ENCODE measurements at places on chromosomes 5 and 9.

DNA sequence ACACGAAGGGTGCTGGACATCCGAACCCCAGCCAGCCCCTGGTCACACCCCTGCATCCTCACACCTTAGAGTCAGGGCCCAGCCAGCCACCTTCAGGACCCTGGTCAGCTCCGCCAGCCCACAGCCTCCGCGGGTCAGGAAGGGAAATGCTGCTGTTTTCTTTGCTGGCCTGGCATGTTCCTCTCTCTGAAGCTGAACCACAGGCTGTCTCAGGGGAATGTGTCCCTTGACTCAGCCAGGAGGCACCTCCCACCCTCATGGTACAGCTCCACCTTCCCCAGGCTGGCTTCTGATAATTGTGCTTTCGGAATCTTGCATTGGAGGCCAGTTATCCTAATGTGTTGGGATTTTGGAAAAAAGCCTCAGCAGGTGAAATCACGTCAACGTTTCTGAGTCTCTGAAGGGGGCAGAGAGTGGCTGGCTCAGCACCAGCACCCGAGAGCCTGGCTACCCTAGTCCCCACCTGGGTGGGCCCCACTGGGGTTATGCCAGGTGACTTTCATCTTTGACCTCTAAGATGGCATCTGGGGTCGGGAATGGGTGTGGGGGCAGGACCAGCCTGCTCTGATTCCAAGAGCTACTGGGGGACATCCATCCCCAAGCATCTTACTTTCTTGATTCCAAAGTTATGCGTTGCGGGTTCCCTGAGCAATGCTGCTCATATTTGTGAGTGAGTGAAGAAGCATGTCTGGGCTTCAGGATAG, 9.8 kb upstream of the OLFM1 start:
- peak; percentile 16 for DNase-seq

GRCh38 chr5:72179816-72180440, 72.7 kb downstream of the MAP1B start:
- DNase-seq: no peak

DNA sequence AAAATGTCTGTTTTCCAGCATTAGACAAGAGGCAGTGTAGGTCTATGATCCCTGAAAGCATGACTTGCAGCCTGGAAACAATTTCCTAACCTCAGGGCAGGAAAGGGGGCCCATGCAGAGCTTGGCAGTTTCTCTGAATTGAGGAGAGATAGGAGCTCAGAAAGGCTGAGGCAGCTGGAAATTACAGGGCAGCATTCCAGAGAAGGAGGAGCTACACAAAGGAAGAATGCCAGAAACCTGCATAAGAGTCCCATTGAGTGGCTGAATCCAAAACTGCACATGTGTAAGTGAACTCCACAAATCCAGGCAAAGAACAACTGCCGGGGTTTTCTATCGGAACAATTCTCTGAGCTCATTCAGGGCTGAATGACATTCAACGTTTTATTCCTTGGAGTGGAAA, 346.8 kb downstream of the PIK3R1 start:
- DNase-seq: peak; percentile 94

- DNase-seq: no peak
These were observed 124.0 kb downstream of the OLFM1 start for GRCh38 chr9:135211524-135211890.

DNA sequence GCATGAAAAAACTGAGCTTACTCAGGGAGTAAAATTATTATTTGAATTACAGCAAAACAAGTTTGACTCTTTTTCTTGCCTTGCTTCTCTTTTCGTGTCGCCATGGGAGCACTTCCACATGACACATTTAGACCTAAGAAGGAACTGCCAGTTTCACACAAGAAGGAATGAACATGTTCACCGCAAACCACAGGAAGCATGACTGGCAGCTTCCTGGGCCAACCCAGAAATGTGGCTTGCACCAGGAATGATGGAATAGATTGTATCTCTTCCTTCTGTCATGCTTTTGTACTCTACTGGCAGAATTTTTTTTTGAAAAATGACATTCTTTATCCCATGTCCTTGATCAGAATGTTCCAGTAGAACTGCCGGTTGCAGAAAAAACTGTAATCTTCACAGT, 32.9 kb upstream of the MAN2A1 start:
- DNase-seq: peak; percentile 95

GRCh38 chr9:130189840-130190239, 17.6 kb downstream of the NCS1 start:
- DNase-seq: peak; percentile 20

- no peak for DNase-seq
These were observed 184.9 kb upstream of the OTULINL start for GRCh38 chr5:14396737-14397136.

DNA sequence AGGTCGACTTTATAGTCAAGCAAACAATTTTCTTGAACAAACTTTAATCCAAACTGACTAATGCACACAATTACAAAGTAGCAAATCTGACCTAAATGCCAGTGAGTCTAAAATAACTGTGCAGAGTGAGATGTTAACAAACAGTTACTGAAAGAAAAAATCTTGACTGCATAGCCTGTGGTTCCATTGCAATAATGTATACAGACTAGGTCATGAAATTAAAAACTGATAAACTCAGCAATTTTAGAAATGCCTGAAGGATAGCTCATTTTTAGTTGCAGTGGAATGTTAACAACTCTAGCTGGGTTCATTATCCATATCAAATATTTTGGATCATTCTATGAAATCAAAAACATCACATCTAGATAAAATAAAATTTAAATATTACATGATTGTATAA, 73.4 kb upstream of the CDH12 start:
- no peak for DNase-seq

DNA sequence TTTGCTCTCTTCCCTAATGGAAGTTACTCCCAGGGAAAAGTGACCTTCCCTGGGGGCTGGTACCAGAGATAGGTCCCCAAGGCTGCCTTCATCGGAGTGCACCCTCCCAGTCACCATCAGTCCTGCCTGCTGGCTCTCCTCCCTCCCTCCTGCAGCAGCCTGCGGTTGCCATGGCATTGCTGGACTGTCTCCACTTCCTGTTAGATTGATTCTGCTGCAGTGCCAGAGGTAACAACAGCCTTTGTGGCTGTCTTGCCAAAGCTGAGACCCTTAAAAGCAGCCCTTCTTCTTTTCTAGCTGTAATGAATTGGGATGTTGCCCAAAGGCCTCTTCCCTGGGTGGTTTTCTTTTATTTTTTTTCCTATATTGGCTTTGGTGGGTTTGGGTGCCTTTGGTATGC, 78.1 kb upstream of the PRLR start:
- DNase-seq: no peak

DNA sequence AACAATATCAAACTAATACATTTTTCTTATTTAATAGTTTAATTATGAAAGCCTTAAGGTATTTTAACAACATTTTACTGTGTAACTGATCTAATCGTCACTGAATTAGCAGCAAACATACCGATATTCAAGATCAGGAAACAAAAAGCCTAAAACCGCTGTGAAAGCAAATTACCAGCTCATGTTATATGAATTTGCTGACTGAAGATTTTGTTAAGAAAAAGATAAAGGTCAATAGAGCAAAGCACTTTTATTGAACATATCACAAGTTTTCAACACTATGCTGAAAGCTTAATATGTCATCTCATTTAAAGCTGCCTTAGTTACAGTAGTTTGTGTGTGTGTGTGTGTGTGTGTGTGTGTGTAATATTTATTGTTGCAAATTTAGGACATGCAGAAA, 1634.9 kb upstream of the NUDT12 start:
- no peak for DNase-seq

GRCh38 chr5:54388409-54388808, 67.1 kb upstream of the HSPB3 start:
- DNase-seq: no peak

GRCh38 chr5:169133531-169133930, 167.4 kb downstream of the SLIT3 start:
- no peak for DNase-seq

GRCh38 chr5:167112556-167112955, 1178.9 kb upstream of the WWC1 start:
- no peak for DNase-seq

DNA sequence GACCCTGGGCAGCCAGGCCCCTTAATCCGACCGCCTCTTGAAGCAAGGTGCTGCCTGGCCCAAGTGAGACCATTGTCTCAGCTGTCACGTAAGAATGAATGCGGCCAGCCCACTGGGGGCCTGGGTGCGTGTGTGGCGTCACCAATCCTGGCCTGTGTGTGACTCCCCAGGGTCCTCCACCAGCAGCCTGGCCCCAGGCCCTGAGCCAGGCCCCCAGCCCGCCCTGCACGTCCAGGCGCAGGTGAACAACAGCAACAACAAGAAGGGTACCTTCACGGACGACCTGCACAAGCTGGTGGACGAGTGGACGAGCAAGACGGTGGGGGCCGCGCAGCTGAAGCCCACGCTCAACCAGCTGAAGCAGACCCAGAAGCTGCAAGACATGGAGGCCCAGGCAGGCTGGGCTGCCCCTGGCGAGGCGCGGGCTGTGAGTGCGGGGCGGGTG, 124.2 kb downstream of the WNK2 start:
- no peak for DNase-seq

- DNase-seq: no peak
These were observed 11.0 kb downstream of the TCOF1 start for GRCh38 chr5:150368526-150368925.

GRCh38 chr5:178280631-178281030, 48.0 kb upstream of the PHYKPL start:
- DNase-seq: no peak

- peak; percentile 30 for DNase-seq
These were observed 207.3 kb downstream of the TMEM38B start for GRCh38 chr9:105901514-105902109.

DNA sequence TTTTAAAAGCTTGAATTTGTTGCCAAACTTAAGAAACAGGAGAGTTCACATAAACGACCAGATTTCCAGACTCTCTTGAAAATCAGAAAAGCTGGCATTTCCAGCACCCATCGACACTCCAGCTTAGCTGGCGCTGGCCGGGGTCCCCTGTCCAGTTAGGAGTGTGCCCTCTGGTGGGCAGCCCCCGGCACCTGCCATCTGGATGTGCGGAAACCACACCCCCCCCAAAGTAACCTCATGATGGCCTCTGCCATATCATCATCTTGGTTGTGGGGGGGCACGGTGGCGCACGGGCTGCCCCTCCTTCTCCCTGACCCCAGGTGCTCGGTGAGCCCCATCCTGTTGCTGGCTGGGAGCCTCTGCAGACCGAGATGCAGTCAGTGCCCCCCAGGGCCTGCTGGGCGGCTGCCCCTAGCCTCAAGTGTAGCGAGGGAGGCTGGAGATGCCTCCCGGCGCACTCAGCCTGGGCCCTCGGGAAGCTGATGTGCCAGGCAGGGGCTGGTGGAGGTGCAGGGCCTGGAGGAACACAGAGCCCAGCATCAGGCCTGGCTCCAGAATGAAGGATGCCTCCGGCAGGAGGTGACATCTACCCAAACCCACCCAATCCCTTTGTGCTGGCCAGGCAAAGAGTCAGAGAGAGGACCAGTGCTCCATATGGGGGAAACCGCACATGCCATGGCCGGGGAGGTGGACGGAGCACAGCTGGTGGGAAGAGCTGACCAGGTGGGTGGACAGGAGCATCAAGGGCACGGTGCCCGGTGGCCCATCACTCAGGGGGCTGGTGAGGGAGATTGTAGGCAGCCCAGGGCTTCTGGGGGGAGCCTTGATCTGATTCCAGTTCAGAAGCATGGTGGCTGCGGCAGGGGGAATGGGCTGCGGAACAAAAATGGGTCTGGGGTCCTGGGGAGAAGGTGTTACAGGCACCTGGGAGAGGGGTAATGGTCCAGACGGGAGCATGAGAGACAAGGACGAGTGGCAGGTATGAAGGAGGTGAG, 70.6 kb downstream of the ADAMTS2 start:
- no peak for DNase-seq

- DNase-seq: peak; percentile 30
These were observed 7.9 kb upstream of the FIBCD1 start for GRCh38 chr9:130946766-130947617.

- no peak for DNase-seq
These were observed 20.8 kb downstream of the STKLD1 start for GRCh38 chr9:133396952-133397351.

DNA sequence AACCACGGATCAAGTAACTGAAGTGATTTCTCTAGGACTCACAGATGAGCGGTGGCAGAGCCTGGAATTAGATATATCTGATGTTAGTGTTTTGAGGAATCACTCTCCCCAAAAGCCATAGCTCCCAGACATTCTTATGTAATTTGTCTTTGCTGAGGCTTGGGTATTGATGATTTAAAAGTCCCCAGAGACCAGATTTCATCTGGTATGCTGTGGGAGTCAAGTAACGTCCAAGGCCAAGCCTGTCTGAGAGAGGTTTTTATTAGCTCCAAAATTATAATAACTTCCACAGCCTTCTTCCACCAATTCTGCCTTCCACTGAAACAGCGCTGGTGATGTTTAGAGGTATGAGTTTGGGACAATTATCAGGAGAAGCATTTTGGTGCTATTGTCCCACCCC, 21.3 kb upstream of the KCNIP1 start:
- DNase-seq: no peak

DNA sequence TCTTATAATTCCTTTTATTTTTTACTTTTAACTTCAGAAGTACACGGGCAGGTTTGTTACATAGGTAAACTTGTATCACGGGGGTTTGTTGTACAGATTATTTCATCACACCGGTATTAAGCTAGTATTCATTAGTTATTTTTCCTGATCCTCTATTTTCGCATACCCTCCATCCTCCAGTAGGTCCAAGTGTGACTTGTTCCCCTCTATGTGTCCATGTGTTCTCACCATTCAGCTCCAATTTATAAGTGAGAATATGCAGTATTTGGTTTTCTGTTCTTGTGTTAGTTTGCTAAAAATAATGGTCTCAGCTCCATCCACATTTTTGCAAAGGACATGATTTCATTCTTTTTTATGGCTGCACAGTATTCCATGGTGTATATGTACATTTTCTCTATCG, 43.1 kb upstream of the IFNE start:
- DNase-seq: no peak

GRCh38 chr9:25207402-25208195, 470.6 kb downstream of the TUSC1 start:
- DNase-seq: no peak

GRCh38 chr9:75964427-75964826, 74.0 kb downstream of the PCSK5 start:
- no peak for DNase-seq

GRCh38 chr5:135222771-135223170, 176.3 kb downstream of the MACROH2A1 start:
- DNase-seq: no peak

- no peak for DNase-seq
These were observed 67.6 kb downstream of the MTX3 start for GRCh38 chr5:79923431-79923830.

GRCh38 chr9:125325826-125326225, 64.2 kb downstream of the GAPVD1 start:
- no peak for DNase-seq

DNA sequence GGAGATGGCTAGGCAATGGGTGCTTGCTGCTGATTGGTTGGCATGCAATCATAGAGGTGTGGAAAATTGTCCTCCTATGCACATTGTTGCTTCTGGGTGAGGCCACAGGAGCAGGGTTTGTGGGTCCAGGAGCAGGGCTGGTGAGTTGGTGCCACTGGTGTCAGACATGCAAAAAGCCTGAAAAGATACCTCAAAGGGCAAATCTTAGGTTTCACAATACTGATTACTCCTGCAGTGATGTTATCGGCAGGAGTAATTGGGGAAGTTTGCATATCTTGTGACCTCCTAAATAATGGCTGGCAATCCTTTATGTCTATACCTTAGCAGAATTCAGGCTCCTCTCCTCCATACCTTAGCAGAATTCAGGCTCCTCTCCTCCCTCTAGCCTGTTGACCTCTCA, 25.2 kb downstream of the SLC25A48 start:
- no peak for DNase-seq

All from RPMI7951 (cell line).